ENCODE measurements at places on chromosomes 4 and X.
A peak's percentile ranks its signal among the peaks of the same experiment; 100 is the strongest.

DNA sequence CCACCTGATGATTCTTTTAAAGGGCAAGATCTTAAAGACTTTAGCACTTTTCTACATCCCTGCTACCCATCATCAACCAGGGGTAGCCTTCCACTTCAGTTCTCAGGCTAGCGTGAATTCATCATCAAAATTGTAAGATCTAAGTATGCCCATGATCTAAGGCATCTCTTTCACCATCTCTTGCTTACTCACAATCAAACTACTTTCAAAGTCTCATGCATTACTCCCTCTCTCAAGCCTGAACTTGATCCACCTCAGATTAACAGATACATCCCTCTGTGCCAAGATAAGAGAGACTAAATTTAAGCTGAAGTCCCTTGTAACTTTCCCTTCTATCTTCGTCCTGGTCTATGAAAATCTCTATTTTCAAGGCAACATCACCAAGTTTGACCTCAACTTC, 62.8 kb downstream of the DHX15 start:
- no peak for DNase-seq

DNA sequence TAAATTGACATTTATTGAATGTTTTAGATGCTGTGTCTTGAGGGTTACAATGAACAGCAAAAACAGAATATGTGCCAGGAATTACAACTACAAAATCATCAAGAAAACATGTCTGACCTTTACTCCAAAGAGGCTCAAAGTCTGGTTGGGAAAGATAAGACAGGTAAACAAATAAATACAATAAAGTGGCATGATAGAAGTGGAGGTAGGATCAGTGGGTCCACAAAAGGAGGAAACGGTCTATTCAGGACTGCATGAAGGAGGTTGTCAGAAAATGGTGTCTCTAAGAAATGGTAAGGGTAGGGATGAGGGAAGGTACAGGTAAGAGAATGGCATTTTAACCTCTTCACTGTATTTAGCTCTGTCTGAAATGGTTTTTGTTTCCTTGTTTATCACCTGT, 3.8 kb downstream of the ARHGEF38 start:
- no peak for DNase-seq

DNA sequence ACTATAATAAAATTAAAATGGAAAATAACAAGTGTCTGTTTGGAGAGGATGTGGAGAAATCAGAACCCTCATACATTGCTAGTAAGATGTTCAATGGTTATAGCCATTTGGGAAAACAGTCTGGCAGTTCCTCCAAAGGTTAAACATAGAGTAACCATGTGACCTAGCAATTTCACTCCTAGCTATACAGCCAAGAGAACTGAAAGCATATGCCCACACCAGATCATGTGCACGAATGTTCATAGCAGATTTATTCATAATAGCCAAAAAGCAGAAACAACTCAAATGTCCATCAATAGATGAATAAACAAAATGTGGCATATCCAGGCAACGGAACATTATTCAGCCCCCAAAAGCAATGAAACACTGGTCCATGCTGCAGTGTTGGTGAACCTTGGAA, 9.4 kb upstream of the CCNQ start:
- no peak for DNase-seq

DNA sequence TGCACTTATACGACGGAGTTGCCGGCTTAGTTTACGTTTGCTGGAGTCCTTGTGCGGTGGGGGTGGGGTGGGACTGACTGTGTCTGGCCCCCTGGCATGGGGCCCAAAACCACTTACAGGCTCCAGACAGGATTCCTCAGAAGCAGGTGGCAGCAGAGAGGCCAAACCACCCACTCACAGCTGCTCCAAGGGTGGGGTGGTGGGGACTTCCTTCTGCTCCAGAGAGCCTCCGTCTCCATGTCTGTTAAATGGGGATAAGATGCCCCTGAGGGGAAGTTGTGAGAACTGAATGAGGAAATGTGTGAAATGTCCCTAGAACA, 36.7 kb downstream of the PSAPL1 start:
- DNase-seq: no peak

GRCh38 chr4:10619855-10620254, 64.7 kb downstream of the CLNK start:
- DNase-seq: no peak

- no peak for DNase-seq
Measured at GRCh38 chr4:108168160-108168670, 517 bp downstream of the LEF1 start.

GRCh38 chr4:3310301-3311094, 17.7 kb downstream of the RGS12 start:
- DNase-seq: no peak

- DNase-seq: peak; percentile 30
Measured at GRCh38 chr4:144518181-144518895, 127.6 kb upstream of the HHIP start.

GRCh38 chr4:142706381-142706780, 139.7 kb downstream of the INPP4B start:
- DNase-seq: no peak
